ENCODE measurements at places on chromosomes 5 and 9. TPM values are rescaled to one million over a fixed set of nuclear protein-coding genes. Genes with fewer than 3 reads are reported as not detected.
A peak's percentile ranks its signal among the peaks of the same experiment; 100 is the strongest.

DNA sequence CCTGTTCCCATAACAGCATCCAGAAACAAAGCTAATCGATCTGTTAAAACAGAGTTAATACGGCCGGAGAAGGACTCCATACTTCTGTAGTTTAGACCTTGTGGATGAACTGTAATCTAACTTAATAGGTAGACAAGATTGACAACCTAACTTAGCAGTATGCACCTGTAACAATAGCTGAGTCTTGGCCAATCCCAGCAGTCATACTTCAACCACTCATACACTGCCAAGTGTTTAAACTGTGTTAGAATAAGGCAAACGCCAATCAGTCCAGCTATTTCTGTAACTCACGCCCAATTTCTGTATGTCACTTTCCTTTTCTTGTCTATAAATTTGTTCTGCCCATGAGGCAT is 33.7 kb upstream of the MACIR start:
- no peaks in the 10 kb centered on the region for H3K36me3 ChIP-seq
- no peaks in the 10 kb centered on the region for H3K27me3 ChIP-seq
- no peak overlapping the region for H3K27ac ChIP-seq
- H3K4me1 ChIP-seq = no peaks in the 10 kb centered on the region
- DNase-seq = no peak

DNA sequence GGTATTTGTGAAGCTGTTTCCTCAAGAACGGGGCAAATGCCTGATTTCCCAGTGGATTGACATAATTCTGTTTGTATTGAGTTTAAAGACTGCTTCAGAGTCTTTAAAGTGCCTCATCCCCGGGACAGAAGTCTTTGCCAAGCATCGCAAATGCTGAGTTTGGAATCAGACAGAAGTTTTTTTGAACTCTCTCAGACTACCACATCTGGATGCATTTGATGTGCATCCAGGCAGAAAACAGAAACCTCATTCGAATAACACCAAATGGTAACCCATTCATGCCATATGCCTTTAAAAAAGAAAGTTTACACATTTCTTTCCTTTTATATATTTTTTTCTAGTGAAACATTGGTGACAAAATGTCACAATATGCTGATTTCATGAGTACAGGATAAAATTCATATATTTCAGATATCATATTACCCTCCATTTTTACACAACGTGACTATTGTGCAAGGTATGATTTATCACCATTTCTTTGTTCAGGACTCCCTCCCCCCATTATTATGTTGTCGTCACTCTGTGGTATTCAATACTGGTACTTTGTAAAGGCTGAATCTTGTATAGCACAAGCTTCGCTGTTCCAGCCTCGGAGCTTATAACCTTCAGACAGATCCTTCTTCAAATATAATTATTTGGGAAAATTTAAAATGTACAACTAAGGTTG is 91.1 kb downstream of the ZNF608 start:
- peaks cover 65% of the 10 kb centered on the region for H3K4me1 ChIP-seq
- peak overlapping the region; percentile 79 for H3K27ac ChIP-seq
- H3K4me3 ChIP-seq = no peak overlapping the region
- H3K36me3 ChIP-seq = no peaks in the 10 kb centered on the region
- no peaks in the 10 kb centered on the region for H3K27me3 ChIP-seq

DNA sequence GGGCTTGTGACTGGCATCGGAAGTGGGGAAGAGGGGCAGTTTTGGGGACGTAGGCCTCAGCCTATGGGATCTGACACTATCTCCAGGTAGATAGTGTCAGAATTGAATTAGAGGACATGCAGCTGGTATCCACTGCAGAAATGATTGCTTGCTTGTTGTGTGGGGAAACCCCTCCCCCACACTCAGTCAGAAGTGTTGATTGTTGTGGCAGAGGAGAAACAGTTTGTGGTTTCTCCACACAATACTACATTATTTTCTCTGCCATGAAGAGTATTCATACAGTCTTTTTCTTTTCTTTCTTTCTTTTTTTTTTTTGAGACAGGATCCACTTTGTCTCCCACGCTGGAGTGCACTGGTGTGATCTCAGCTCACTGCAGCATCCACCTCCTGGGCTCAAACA is 113.9 kb downstream of the ARRDC3 start:
- H3K4me1 ChIP-seq = peaks cover 10% of the 10 kb centered on the region
- H3K36me3 ChIP-seq = no peaks in the 10 kb centered on the region
- H3K27me3 ChIP-seq = no peaks in the 10 kb centered on the region
- no peak for DNase-seq
- no peak overlapping the region for H3K27ac ChIP-seq

- H3K4me1 ChIP-seq = peaks cover 24% of the 10 kb centered on the region
- peaks cover 8% of the 10 kb centered on the region for H3K36me3 ChIP-seq
- H3K27me3 ChIP-seq = no peaks in the 10 kb centered on the region
- H3K27ac ChIP-seq = peak overlapping the region; percentile 77
Observed at GRCh38 chr5:141969783-141970771, 1.2 kb downstream of the RNF14 start.

DNA sequence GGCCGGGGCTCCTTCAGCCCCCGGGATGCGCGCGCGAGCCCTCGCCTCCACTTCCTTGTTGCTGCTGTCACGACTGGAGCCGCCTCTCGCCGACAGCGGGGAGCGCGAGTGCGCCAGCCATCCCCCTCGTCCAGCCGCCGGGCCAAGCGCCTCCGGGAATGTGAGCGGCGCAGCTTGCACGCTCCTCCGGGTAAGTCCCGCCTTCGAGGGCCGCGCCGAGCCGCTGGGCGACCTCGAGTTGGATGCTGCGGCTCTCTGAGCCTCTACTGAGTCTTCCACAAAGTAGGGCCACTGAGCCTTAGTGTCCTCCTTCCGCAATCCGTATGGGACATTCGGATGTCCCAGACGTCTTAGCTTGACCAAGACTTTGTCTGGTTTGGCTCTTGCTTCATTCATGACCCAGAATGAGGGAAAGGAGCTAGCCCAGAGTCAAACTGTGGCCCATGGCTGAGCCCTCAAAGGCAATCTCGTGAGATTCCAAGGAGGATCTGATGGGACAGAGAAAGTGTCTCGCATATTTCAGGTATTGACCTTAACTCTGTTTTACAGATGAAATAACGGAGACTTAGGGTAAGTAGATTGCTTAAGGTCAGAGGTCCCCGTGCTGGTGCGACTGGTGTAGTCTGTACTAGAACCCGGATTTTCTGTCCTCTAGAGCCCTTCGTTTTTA is 586 bp downstream of the HMGXB3 start:
- H3K36me3 ChIP-seq = no peaks in the 10 kb centered on the region
- peak overlapping the region; percentile 86 for H3K4me3 ChIP-seq
- DNase-seq = peak; percentile 50

- H3K36me3 ChIP-seq = no peaks in the 10 kb centered on the region
- peaks cover 2% of the 10 kb centered on the region for H3K27me3 ChIP-seq
- H3K27ac ChIP-seq = no peak overlapping the region
- H3K4me1 ChIP-seq = no peaks in the 10 kb centered on the region
Observed at GRCh38 chr5:79697222-79698170, 7.9 kb downstream of the CMYA5 start.

DNA sequence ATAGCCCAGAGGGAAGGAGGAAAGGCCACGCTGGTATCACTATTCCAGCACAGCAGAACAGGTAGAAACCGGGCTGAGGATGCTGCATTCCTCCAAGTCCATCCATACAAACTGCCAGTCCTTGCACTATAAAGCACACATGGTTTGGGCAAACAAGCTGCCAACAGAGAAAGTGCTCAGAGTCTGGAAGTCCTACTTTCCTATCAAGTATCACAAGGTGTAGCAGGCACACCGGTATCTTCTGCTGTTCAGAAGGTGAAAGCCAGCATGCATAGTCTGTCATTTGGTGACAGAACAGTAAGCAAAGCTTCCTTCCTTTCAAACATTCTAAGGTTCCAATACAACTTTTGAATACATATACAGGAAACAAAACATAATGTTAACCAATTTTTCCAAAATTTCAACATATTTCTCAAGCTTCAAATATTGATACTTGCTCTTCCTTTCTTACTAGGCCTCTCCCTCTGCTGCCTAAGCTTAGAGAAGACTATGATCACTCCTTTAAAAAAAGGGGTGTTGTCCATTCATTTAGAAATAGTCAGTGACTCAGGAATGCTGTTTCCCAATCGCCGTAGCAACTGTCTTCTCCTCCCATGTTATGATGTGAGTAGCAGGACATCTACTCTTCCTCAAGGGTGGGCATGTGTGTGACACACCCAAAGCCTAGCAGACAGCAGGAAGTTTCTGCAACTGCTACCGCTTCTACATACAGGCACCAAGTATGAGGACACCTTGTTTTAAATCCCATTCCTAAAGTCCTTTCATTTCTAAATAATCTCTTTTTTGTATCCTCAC is 14.7 kb downstream of the DIAPH1 start:
- H3K36me3 ChIP-seq = no peaks in the 10 kb centered on the region
- no peak overlapping the region for H3K4me3 ChIP-seq
- peak overlapping the region; percentile 29 for H3K27ac ChIP-seq

- H3K4me1 ChIP-seq = no peaks in the 10 kb centered on the region
- no peaks in the 10 kb centered on the region for H3K36me3 ChIP-seq
- H3K27ac ChIP-seq = no peak overlapping the region
- H3K4me3 ChIP-seq = no peak overlapping the region
- DNase-seq = no peak
Observed at GRCh38 chr5:174030286-174030685, 15.2 kb upstream of the NSG2 start.

- H3K4me3 ChIP-seq = no peak overlapping the region
- no peaks in the 10 kb centered on the region for H3K27me3 ChIP-seq
- DNase-seq = peak; percentile 14
Observed at GRCh38 chr5:174935854-174936474, 211.6 kb downstream of the MSX2 start.

DNA sequence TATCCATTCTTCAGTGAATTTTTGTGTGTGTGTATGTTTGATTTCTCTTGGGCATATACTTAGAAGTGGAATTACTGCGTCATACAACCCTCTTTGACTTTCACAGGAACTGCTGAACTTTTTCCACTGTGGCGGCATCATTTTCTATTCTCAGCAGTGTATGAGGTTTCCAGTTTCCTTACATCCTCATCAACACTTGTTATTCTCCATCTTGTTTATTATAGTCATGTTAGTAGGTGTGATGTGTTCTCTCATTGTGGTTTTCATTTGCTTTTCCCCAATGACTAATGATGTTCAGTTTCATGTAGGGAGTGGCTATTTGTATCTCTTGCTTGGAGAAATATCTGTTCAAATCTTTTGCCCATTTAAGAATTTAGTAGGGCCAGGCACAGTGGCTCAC is 2.6 kb downstream of the ZNF79 start:
- H3K36me3 ChIP-seq = peaks cover 2% of the 10 kb centered on the region
- peaks cover 25% of the 10 kb centered on the region for H3K4me1 ChIP-seq
- no peak for DNase-seq
- no peak overlapping the region for H3K4me3 ChIP-seq
- H3K27ac ChIP-seq = no peak overlapping the region
- no peaks in the 10 kb centered on the region for H3K27me3 ChIP-seq

DNA sequence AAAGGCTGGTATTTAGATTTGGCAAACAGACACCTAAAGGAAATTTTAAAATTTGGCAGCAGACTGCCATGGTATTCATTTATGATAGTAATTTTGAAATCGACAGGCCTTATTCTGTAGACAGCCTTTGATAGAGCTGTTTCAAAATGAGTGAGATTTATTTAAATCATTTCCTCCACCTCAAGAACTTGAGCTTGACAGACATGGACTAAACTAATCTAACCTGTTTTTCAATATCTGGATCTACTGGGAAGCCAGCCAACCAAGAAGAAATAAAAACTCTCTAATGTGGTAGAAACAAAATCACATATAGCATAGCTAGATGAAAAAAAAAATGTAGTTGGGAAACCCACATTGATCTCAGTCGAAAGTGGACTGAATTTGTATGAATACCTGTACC is 56.9 kb upstream of the RASA1 start:
- no peak overlapping the region for H3K4me3 ChIP-seq
- no peaks in the 10 kb centered on the region for H3K36me3 ChIP-seq
- H3K4me1 ChIP-seq = no peaks in the 10 kb centered on the region

DNA sequence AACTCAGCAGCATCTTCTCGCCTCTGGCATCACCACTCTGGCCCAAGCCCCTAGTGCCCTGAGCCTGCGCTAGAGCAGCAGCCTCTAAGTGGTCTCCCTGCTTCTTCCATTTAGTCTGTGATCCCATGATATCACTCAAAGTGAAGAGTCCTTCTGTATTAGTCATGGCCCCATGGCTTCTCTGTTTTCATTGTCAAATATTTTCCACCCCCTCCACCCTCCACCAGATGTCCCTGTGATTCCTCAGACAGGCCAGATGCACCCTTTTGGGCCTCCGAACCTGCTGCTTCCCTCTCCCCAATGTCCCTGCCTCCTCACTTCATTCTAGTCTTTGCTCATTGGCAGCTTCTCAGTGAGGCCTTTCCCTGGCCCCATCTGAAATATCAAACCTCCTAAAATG is 299.2 kb downstream of the SPOCK1 start:
- H3K27me3 ChIP-seq = no peaks in the 10 kb centered on the region
- H3K36me3 ChIP-seq = no peaks in the 10 kb centered on the region
- peaks cover 6% of the 10 kb centered on the region for H3K4me1 ChIP-seq
- DNase-seq = no peak
- H3K4me3 ChIP-seq = no peak overlapping the region

DNA sequence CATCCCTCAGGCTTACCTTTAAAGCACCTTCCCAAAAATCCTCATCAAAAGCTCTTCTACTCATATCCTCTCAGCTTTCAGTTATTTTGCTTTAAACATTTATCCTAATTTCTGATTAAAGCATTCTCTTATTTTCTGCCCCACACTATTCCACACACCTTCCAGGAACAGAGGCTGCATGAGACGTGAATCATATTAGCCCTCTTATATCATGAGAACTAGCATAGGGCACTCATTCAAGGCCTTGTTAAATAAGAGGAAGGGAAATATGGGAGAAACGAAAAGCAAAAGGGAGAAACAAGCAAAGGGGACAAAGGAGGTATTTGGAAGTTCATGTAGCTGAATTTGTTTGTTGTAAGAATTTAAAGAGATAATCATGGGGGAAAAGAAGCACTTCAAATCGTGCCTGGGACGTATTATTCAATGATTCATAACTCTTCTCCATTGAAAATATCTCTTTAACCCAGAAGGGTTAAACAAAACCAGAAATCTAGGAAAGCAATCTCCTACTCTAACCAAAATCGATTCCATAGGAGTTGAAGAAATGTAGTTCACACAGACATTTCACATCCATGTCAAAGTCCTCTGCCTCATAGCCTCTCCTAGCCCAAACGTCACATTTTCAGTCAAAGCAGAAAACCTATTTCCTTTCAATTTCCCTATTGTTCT is 4.1 kb downstream of the ALDH1A1 start:
- DNase-seq = no peak
- H3K4me1 ChIP-seq = peaks cover 7% of the 10 kb centered on the region
- no peak overlapping the region for H3K4me3 ChIP-seq
- no peaks in the 10 kb centered on the region for H3K36me3 ChIP-seq
- no peaks in the 10 kb centered on the region for H3K27me3 ChIP-seq

- H3K27ac ChIP-seq = no peak overlapping the region
- no peak overlapping the region for H3K4me3 ChIP-seq
- DNase-seq = no peak
- no peaks in the 10 kb centered on the region for H3K27me3 ChIP-seq
- peaks cover 24% of the 10 kb centered on the region for H3K4me1 ChIP-seq
Observed at GRCh38 chr5:16857635-16858034, 78.5 kb downstream of the MYO10 start.

The GRM6 gene
- not detected for polyA plus RNA-seq

The MSMP gene
- 23.5 TPM for polyA plus RNA-seq

The ACOT12 gene
- polyA plus RNA-seq = not detected

The SLC34A1 gene
- polyA plus RNA-seq = not detected

The C6 gene
- polyA plus RNA-seq = not detected

The OR1J2 gene
- polyA plus RNA-seq = not detected

Data from endothelial cell of umbilical vein (primary cell).